Neural progenitor cell (in vitro differentiated cells): ENCODE measurements at places on chromosomes 4 and X.

DNA sequence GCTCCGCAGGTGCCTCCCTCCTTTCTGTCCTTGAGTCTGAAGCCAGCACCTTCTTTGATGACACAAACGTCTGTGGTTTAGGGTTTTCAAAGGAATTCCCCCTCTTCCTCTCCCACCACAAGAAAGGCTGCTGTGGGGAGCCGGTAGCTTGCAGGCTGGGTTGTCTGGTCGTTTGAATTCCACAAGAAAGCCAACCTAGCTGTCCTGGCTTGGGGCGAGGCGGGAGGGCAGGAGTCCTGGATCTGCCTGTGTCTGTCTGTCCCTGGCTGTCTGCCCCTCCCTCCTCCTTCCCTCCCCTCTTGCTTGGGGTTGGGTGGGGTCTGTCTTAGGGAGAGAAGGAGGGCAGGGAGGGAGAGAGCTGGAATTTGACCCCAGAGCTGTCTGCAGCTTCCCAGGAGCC is 56.3 kb downstream of the SHROOM2 start:
- DNase-seq = peak; percentile 58

- peak; percentile 27 for DNase-seq
These were observed 130.4 kb upstream of the CPEB2 start for GRCh38 chr4:14871676-14872430.

GRCh38 chr4:88533088-88533790 is 9.7 kb upstream of the PYURF start:
- DNase-seq = no peak

DNA sequence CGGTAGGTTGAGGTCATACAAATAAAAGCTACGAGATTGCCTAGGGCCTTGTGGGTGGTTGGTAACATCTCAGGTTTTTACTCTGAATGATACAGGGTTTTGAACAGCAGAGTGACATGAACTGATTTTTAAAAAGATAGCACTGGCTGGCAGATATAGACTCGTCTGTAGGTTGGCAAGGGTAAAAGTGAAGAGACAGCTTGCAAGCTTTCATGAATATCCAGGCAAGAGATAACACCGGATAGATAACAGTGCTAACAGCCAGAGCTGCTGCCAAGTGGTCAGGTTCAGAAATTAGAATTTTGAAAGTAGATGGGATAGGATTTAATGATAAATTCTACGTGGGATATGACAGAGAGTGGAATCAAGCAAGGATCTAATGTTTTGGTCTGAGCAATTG is 299.7 kb upstream of the AADAT start:
- DNase-seq = no peak

DNA sequence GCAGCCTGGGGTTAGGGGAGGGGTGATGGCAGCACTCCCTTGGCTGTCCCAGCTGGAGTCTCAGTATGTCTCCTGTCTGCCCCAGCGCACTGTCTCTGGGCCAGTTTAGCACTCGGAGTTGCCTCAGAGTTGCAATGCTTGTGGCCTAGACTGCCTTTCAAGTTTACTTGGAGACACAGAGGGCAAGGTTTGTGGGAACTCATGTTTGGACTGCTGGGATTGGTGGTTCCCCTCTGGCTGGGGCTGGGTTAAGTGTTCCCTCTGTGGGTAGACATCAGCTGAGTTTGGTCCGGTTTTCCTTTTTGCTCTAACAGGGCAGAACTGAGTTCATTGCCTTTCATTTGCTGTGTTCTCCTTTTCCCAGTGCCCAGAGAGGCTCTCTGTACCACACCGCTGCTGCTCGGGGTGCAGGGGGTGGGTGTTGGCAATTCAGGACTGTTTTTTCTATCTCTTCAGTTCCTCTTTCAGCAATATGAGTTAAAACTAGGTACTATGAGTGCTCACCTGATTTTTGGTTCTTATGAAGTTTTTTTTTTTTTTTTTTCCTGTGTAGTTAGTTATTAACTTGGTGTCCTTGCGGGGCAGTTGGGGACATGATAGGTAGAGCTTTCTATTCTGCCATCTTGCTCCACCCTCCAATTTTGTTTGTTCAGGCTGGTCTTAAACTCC is 17.2 kb downstream of the RAB33B start:
- DNase-seq = no peak

GRCh38 chr4:39232100-39232499 is 49.8 kb downstream of the WDR19 start:
- DNase-seq = no peak

- no peak for DNase-seq
These were observed 229.5 kb downstream of the SPCS3 start for GRCh38 chr4:176549161-176549865.

DNA sequence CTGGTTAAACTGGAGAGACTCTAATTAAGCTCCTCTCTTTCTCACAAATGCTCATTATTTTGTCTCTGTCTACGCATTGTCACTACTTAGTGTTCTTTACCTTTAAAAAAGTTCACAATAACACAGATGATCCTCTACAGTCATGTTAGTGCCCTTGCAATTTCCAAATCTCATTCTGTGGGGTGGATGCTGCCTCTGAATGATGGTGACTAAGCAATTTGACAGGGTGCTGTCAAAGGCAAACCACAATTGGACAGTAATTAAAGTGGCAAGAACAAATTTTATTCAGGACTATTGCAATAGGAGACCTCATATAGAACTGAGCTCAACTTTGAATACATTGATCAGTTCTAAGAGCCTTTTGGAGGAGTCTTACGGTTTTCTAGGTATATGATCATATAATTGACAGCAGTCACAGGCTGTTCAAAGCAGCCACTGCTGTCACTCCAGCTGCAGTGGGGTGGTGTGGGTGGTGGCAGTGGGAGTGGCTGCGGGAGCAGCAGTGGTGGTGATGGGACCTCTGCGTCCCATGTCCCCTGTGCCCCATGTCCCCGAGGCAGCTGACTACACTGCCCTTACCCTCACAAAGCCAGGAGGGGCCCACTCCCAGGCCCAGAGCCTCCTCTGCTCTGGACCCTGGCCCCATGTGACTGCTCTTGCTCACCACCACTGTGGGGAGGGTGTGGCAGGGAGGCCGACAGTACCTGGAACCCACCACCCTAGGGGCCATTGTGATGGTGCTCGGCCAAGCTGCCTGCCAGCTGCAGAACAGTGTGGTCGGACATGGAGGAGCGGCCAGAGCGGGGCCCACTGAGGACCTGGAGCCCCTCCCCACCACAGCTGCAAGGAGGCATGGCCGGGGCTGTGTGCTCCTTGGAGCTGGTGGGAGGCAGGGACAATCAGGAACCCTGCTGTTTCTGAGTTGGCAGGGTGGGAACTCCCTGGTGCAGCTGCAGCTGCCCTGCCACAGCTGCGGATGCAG is 30.4 kb upstream of the PAGE1 start:
- no peak for DNase-seq

GRCh38 chrX:134774190-134775048 is 116.1 kb upstream of the PLAC1 start:
- DNase-seq = no peak

DNA sequence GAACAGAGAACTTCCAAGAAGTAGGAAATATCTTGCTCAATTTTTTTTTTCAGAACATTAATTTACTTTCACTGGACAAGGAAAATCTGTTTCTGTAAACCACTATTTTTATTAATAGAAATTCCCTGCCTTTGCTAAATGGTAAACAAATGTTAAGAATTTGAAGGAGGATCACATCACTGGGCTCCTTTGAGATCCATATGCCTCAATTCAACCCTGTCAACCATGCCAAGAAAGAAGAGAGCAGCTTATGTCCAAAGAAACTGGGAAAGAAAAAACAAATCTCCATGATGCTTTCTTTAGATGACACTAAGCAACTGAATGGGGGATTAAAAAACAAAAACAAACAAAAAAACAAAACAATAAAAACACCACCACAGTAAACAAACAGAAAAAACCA is 47.7 kb downstream of the LNX1 start:
- no peak for DNase-seq

- no peak for DNase-seq
These were observed 250 bp downstream of the USP9X start for GRCh38 chrX:41085512-41085877.

- peak; percentile 68 for DNase-seq
These were observed 81.5 kb upstream of the MAPK10 start for GRCh38 chr4:86441175-86441936.

GRCh38 chr4:78369679-78370078 is 181.9 kb upstream of the ANXA3 start:
- peak; percentile 49 for DNase-seq

DNA sequence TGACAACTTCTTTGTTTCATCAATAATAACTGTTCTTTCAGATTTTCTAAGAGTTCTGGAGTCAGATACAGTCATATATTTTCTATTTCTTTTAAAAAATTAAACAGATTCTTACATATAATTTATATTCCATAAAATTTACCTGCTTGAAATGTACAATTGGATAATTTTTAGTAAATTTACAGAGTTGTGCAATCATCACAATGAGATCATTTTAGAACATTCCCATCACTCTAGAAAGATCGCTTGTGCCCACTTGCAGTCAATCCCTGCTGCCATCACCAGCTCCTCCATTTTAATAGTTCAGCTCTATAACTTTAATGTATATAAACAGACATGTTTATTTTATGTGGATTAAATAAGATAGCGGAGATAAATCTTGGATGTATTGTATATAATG is 29.6 kb upstream of the PRSS48 start:
- DNase-seq = no peak

- DNase-seq = peak; percentile 90
These were observed 4.7 kb upstream of the NKX6-1 start for GRCh38 chr4:84503495-84504437.

DNA sequence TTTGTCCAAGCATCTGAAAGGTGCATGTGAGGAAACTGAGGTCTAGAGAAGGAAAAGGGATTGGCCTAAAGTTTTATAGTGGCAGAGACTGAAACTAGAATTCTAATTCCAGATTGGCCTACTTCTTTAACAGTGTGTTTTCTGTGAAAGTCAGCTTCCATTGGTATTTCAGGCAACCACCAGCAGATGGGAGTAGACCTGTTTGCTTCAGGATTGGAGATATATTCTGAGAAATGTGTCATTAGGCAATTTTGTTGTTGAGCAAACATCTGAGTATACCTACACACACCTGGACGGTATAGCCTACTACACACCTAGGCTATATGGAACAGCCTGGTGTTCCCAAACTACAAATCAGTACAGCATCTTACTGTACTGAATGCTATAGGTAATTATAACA is 207.3 kb upstream of the RADX start:
- DNase-seq = no peak

DNA sequence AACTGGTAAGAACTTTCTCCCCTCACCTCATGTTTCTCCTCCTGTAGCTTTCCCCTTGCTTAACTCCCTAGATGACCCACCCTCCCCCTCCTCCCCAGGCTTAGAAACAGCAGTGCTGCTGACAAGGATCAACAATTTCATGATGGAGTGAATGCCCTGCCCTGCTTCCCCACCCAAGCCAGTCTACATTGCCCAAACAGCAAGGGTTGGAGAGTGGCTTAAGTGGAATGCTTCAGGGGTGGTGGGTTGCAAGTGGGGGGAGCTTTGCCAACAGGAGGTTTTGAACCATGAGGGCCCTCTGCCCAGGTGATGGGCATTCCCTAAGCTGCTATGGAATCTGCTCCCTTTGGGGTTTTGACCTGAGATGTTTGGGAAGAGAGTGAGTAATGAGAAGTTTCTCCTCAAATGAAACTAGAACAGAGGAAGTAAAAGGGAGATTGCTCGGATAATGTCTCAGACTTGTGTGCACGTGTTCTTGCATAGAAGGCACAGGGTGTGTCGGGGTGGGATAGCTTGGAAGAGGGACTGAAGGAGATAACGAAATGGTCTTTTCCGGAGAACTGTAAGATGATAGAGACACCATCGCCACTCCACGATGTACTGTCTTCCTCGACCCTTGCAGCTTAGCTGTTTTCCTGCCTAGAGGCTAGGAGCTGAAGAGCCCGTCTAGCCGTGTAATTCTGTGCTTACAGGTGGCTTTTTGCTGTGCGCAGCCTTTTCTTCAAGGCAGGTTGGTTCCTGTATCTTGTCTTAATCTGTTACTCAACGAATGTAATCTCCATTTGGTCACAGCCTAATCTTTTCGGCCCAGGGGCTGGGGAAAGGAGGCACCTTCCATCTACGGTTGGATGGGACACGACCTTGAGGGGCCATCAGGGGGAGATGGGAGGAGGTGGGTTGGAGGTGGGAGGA is 10.1 kb downstream of the GDPD2 start:
- no peak for DNase-seq

DNA sequence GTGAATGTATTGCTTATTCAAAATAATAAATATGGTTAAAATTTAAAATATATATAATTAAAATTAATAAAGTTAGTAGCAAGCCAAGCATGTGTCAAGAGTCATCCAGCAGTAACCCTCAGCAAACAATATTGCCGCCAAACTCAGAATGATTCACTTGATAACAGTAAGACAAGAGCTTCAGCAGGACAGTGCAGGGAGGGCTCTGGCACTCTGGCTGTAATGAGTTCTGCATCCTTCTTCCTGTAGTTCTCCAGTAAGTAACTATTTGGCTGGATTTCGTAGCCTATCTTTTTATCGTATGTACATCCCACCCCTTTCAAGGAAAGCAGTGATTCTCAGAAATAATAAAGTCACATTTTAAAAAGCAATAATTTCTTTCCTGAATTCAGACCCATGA is 17.6 kb downstream of the OTUD6A start:
- DNase-seq = no peak

DNA sequence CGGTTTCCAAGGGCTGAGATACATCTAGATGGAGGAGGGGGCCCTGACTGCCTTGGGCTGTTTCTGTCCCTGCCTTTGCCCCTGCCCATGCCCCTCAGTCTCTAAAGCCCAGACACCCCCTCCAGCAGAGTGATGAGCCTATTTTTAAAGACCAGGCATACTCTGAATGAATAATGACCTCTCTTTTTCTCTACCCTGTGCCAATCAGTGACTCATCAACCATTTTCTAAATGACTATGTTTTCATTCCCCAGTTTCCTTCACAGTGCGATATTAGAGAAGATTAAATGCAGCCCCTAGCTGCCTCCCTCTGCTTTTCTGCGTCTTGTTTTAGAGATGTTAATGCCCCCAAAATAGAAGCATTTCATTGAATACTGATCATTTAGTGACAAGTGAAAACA is 15.5 kb upstream of the NHS start:
- DNase-seq = no peak

DNA sequence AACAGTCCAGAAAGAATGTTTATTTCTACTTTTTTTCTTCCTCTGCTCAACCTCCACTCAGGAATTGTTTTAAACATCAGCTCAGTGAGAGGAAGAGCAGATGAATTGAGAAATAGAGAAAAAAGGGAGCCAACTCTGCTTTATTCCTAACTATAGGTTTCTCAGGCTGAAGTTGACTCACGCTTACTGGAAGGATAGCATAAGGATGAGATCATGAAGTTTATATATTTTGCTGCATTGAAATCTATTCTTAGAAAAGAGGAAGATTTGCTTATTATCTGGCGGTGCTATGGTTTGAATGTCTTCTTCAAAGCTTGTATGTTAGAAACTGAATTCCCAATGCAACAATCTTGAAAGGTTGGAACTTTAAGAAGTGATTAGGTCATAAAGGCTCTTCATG is 1673.4 kb upstream of the PCDH7 start:
- DNase-seq = no peak

- no peak for DNase-seq
These were observed 19.9 kb downstream of the DCHS2 start for GRCh38 chr4:154471526-154472331.
